GM03348 (cell line): ENCODE measurements at places on chromosomes 2 and 18.
A peak's percentile ranks its signal among the peaks of the same experiment; 100 is the strongest.

- no peak for DNase-seq
Observed at GRCh38 chr2:11761259-11761658, 14.8 kb downstream of the LPIN1 start.

DNA sequence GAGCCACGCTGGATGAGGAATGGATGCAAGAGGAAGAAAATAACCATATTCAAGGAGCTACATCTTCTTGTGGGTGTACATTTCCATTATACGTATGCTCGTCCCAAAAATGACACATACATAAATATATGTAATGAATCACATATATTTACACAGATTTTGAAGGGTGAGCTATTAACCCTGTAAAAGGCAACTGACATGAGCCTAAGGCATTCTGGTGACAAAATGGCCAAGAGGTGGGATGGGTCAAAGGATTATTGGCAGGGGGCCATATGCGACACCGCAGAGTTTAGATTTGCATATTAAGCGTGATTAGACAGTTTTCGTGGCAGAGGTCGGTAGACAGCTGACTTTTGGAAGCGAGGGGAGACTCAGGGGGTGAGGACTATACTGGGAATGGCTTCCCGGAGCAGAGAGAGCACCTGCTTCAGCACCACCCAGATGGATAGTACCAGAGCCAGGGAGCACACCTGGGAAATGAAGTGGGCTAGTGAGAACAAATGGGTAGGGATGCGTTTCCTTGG, 431 bp upstream of the CNRIP1 start:
- DNase-seq: peak; percentile 9

GRCh38 chr2:229818230-229818629, 103.6 kb downstream of the TRIP12 start:
- no peak for DNase-seq

GRCh38 chr18:10872304-10872703, 277.1 kb downstream of the PIEZO2 start:
- DNase-seq: no peak

GRCh38 chr2:149320362-149320761, 10.0 kb upstream of the LYPD6 start:
- no peak for DNase-seq

DNA sequence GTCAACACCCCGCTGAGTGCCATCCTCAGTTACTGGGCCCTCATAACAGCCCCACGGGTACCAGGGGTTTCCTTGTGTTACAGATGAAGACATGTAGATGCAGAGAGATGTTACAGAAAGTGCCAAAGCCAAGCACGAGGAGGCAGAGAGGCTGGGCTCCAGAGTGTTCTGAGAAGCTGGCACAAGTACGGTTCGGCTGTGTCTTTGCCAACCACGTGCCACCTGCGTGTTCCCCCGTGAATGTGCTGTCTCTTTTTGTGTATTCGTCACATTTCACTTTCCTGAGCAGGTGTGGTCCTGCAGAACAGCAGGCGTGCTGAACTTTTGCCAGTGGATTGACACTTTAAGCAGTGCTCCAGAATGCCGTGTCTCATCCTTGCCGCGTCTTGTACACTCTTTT, 124.6 kb downstream of the NCK2 start:
- no peak for DNase-seq

DNA sequence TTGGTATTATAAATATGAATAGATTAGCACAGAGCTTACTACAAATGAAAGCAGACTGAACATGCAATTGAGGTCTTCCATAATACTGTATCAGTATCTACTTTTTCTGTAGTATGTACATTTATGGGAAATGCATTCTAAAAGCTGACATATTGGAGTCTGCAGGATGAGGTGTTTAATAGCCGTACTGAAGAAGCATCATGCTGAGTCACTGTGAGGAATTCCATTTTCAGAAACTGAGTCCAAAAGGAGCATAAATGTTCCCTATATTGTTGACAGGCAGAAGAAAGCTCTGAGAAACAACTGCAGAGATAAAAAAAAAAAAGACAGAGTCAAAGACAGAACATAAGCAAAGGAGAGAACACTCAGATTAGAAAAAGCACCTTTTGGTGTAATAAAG, 366.7 kb upstream of the SPHKAP start:
- DNase-seq: no peak

- no peak for DNase-seq
Observed at GRCh38 chr2:15639323-15640251, 47.9 kb downstream of the DDX1 start.

GRCh38 chr2:105836840-105837692, 92.4 kb downstream of the NCK2 start:
- no peak for DNase-seq

- peak; percentile 78 for DNase-seq
Observed at GRCh38 chr18:68735483-68736343, 20.8 kb upstream of the TMX3 start.

DNA sequence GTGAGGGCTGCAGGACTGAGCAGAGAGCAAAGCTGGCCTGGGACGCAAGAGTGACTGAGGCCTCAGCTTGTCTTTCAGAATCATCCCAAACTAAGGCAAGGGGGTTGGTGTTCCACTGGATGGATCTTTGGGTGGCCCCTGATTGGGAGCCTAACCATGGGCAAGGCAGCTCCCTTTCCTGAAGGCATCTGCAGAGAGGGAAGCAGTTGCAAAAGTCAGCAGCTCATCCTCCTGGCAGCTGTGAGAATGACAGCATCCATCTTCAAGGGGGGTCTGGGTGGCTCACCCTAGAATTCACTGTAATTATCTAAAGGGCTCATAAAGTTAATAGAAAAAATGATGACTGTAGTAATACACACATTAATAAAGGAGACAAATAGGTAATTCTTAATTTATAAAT, 46.5 kb upstream of the RAB31 start:
- DNase-seq: peak; percentile 47

DNA sequence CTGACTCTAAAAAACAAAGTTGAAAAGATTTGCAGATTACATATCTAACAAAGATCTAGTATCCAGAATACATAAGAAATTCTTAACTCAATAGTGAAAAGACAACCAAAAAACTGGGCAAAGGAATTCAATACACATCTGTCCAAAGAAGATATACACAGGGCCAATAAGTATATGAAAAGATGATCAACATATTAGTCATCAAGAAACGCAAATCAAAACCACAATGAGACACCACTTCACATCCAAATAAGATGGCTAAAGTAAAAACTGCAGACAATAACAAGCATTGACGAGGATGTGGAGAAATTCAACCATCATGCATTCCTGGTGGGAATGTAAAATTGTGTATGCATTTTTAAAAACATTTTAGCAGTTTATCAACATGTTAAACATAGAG, 256.0 kb downstream of the EIPR1 start:
- no peak for DNase-seq

DNA sequence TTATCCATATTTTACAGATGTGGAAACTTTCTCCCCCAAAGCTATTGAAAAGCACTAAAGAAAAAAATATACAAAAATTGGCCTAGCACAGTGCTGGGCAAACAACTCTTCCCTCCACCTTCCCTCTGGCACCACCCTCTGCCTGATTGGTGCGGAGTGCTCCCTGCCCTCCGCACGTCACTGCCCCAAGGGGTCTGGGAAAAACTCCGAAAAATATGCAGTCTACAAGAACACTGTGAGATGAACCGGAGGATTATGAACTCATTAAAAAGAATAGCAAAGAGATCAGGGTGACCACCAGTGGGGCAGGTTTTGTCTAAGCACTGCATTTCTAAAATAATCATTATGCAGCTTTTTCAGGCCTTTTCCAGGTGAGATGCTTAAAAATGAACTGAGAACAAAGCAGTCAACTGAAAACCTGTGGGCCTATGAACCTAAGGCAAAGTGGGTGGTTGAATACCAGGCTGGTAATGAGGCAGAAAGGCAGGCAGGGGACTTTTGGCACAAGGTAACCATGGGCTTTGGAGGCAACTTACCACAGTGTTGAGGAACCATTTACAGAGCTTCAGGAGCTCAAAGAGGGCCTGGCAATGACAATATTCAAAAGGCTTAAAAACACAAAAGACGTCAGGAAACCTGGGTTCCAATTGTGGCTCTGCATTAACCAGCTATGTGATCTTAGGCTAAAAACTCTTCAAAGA, 57.5 kb downstream of the AAK1 start:
- DNase-seq: no peak

DNA sequence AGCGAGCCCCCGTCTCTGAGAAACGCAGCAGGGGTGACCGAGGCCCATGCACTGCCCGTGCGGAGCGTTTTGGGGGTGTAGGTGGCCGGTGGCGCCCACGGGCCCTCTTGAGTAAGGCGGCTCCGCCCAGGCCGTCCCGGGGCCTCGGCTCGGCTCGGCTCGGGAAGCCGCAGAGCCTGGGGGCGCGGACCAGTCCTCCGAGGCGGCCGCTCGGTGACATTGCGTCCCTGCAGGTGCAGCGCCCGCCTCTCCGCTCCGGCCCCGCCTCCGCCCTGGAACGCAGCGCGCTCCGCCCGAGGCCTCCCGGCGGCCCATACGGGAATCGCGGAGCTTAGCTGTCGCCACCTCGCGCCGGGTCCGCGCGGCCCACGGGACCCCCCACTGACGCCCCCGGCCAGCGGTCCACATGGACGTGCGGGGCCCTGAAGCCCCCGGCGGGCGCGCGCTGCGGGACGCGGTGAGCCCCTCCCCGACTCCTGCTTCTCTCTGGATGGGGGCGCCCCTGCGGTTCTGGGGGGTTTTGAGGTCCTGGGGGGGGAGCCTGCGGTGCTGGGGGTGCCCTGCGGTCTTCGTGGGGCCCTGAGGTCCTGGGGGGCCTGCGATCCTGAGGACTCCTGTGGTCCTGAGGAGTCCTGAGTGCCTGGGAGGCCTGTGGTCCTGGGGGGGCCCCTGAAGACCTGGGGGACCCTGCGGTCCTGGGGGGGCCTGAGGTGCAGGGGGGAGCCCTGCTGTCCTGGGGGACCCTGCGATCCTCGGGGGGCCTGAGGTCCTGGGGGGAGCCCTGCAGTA, at the start of gene HSBP1L1:
Gene HSBP1L1 (plus strand): TSS at position 314 of the 789 bp plus-strand sequence. CDS start 93 bp downstream, at position 407.
- DNase-seq: peak; percentile 86

DNA sequence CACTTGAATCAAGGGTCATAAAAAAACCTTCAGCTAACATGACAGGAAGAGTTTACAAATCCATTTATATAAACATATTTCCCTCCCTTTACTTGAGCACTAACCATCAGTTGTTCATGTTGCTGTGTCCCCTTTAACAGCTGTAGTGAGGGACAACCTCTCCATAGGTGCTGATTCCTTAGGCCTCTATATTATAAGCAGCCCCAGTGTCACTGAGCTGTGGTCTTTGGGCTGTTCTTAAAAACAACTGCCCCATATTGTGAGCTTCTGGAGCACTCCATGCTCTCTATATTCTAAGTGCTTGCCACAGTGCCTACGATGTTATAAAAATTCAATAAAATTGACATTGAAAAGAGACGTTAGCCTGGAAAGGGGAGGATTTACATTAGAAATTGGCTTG, 175.3 kb downstream of the ZNF385B start:
- no peak for DNase-seq
